ENCODE measurements at places on chromosomes 4 and X.

GRCh38 chrX:14616301-14616700 lies 87.0 kb downstream of the GLRA2 start:
- no peak for DNase-seq

- no peak for DNase-seq
Measured at GRCh38 chr4:71564775-71565174, 219.1 kb downstream of the GC start.

DNA sequence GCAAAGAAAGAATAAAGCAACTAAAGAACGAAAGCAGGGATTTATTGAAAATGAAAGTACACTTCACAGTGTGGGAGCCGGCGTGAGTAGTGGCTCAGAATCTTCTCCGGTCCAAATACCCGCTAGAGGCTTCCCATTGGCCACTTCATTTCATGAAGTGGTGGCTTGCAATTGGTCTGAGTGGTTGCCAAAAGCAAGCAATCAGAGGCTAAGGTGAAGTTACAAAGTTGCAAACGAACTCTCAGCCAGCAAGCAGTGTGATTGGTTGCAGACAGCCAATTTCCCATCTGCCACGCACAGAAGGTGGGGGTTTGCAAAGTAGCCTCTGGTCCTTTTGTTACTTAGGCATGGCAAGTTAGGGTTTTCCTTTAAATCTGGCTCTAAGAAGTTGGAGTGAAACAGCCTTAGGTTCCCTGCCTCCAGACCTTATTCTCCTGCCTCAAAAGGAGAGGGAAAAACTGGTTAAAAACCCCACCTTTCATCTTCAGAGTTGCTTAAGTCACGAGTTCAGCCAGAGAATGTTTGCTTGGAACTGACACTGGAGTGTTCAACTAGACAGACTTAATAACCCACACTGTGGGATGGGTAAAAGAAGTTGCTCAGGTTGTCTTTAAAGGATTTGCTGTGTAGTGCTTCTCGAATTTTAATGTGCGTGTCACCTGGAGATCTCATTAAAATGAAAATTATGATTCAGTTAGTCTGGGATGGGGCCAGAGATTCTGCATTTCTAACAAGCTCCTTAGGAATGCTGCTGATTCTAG lies 6.9 kb upstream of the CLOCK start:
- no peak for DNase-seq

- DNase-seq, result no peak
Measured at GRCh38 chr4:120630427-120630826, 292.1 kb downstream of the PRDM5 start.

GRCh38 chr4:110609044-110609750 lies 13.7 kb downstream of the PITX2 start:
- no peak for DNase-seq

GRCh38 chrX:148542481-148543255 lies 42.3 kb downstream of the AFF2 start:
- DNase-seq, result no peak

DNA sequence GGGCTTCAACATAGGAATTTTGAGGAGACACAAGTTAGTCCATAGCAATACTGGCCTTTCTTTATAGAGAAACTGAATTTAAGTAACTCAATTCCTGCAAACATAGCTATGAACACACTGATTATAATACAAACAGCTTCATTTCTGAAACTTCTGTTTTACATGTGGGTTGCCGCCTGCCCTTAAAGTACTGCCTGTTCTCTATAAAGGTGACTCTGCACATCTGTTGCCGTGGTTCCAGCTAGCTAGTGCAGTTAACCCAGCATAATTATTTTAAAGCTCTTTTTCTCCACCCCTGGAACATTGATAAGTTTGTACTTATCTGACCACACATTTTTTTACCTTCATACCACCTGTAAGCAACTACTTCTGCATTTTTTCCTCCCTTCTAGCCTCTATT lies 177.6 kb downstream of the NWD2 start:
- DNase-seq, result no peak

- DNase-seq, result no peak
Measured at GRCh38 chr4:42280327-42281095, 116.8 kb upstream of the SHISA3 start.

GRCh38 chrX:39504850-39505259 lies 592.9 kb downstream of the BCOR start:
- DNase-seq, result no peak
